H9 (cell line): ENCODE measurements at places on chromosomes 13 and 19. TPM values are rescaled to one million over a fixed set of nuclear protein-coding genes. Genes with fewer than 3 reads are reported as not detected.

DNA sequence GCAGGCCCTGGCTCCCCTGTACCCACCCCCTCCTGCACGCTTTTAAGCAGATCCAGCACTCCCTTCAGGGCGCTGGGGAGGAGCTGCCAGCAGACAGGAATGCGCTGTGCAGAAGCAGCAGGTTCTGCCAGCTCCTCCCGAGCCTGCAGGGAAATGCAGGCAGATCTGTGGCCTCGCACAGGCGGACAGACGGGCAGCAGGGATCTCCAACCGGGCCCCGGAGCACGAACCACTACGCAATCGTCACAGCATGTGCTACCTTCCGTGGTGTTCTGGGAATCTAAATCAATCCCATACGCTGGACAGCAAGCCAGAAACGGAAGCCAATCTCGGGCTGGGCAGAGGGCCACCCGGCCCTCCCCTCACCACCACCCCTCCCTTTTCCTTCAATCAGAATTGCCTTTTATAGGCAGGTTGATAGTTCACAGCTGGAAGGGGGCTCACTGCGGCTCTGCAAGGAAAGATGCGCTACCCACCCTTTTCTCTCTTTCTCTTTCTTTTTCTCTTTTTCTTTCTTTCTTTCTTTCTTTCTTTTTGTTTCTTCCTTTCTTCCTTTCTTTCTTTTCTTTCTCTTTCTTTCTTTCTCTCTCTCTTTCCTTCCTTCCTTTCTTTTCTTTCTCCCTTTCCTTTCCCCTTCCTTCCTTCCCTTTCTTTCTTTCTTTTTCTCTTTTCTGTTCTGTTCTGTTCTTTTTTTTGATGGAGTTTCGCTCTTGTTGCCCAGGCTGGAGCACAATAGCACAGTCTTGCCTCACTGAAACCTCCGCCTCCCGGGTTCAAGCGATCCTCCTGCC lies 99.9 kb downstream of the GNG7 start:
- DNase-seq: peak; percentile 88

GRCh38 chr13:109938255-109938936 lies 152.0 kb upstream of the IRS2 start:
- no peak for DNase-seq

GRCh38 chr13:43846496-43847158 lies 32.9 kb downstream of the CCDC122 start:
- DNase-seq: no peak

DNA sequence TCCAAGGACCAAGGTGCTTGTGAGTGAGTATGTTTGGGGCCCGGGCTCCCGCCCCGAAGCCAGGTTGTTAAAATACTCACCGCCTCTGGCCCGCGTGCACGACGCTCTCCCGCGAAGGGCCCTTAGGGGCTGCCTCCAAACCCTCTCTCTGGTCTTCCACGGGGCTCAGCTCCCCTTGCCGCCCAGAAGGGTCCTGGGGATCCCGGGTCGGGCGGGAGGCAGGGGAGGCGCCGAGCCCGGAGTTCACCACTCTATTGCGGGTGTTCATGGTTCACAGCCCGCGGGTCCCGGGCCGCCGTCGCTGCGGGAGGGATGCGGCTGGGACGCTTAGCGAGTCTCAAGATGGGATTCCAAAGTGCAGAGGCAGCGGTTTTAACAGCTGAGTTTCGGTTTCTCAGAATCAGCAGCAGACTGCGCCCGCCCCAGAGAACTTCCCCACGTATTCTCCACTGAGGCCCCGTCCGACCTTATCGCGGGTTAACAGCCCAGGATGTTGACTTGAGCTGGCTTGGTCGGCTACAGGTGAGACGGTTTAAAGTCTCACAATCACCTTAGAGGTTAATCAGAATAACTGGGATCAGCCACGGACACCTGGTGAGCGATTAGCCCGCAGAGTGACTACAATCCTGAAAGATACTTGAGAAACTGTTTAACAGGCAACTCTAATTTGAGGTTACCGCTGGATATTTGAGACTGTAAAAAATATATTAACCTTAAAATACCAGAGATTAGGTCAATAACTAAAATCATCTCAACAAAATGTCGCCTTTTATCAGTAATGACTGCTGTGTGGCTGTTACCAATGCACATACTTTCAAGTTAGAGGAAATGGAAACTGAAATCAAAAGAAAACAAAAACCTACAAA lies at the start of gene EPSTI1:
Gene EPSTI1, minus strand, starts transcription at position 344 of the 866 bp plus-strand sequence. Its CDS starts 76 bp downstream, at position 268.
- DNase-seq: peak; percentile 60

DNA sequence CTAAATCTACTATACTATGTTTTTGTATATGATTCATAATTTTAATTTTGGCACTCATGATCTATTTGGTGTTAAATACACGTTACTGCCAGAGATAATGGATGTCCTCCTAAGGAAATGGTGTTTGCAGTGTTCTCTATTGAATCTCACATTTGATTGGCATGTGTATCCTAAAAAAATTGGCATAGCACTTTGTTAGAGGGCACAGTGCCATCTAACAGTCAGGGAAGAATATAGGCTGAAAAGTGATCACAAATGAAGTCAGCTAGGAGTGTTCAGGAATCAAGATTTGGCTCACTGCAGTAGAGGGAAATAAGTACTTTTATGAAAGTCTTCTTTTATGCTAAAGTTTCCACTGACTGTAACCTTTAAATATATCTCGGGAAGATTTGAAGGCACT lies 624.6 kb downstream of the GPC6 start:
- DNase-seq: no peak

- no peak for DNase-seq
Measured at GRCh38 chr19:31350033-31350692, 927 bp upstream of the TSHZ3 start.

DNA sequence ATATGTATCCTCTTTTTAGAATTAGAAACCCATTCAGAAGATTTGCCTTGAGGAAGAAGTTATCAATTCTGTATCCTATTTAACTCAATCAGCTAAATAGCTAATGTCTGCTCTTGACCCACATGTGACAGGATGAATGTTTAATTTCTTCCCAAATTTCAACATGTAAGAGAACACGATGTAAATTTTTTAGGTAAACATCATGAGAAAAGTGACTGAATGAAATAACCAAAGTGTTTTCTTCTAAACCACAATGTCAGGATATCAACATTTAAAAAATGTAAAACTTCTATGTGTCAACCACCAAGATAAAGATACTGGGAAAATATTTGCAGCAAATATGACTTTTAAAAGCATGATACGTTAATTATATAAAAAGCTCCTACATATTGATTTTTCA lies 302.4 kb downstream of the DCT start:
- no peak for DNase-seq

DNA sequence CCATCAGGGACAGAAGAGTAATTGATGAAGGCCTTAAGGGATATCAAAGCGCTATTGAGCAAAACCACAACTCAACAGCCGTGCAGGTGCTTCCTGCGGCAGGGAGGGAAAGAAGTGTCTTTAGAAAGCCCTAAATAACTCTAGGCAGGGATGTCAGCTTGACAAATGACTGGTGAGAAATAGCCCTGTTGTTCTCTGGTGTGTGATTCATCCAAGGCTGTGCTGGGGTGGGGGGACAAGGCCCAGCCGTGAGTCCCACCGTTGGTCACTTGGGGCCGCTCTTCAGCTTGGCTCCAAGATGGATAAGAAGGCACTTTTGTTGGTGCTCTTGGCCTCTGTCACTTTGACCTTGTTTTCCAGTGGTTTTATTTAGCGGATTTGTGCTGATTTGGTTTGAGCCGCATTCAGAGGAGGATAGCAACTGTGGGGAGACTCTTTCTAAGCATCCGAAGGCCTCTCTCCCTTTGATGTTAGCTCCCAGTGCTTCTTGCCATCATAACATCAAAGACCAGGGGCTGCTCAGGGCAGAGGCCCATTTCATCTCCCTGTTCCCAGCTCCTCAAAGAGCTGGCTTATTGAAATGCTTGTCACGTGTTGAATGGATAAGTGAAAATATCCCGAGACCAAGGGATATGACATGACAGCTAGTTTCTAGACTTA lies 130.3 kb upstream of the SERP2 start:
- peak; percentile 82 for DNase-seq

DNA sequence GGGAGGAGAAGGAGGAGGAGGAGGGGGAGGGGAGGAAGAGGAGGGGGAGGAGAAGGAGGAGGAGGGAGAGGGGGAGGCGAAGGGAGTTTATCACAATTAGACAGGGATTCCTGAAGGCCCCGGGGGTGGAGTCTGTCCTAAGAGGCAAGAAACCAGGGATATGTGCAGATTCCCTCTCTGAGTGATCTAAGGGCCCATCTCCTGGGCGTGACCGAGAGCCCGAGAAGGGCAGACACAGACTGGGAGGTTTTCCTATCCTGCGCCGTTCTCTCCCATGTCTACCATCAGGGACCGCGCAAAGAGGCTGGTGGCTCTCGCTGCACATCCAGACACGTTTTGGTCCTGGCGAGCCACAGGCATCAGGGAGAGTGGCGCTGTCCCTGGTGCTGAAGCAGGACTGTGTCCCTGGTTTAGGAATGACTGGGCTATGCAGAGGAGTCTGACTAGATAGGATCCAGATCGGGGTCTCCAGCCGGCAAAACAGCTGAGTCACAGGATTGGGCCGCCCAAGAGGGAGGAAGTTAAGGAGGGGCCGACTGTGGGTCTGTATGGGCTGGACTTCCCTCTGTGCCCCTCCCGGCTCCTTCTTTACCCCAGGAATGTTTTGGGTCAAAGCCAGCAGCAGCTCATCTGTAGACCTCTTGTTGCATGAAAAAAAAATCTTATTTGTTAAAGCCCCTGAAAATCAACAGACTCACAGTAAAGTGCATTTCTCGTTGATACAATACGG lies 17.9 kb upstream of the ZNF175 start:
- peak; percentile 91 for DNase-seq

- DNase-seq: no peak
Measured at GRCh38 chr13:109422161-109422560, 364.2 kb downstream of the IRS2 start.

GRCh38 chr19:41944336-41944735 lies 14.8 kb downstream of the RABAC1 start:
- DNase-seq: no peak

- no peak for DNase-seq
Measured at GRCh38 chr13:49831455-49831854, 39.0 kb upstream of the KPNA3 start.

DNA sequence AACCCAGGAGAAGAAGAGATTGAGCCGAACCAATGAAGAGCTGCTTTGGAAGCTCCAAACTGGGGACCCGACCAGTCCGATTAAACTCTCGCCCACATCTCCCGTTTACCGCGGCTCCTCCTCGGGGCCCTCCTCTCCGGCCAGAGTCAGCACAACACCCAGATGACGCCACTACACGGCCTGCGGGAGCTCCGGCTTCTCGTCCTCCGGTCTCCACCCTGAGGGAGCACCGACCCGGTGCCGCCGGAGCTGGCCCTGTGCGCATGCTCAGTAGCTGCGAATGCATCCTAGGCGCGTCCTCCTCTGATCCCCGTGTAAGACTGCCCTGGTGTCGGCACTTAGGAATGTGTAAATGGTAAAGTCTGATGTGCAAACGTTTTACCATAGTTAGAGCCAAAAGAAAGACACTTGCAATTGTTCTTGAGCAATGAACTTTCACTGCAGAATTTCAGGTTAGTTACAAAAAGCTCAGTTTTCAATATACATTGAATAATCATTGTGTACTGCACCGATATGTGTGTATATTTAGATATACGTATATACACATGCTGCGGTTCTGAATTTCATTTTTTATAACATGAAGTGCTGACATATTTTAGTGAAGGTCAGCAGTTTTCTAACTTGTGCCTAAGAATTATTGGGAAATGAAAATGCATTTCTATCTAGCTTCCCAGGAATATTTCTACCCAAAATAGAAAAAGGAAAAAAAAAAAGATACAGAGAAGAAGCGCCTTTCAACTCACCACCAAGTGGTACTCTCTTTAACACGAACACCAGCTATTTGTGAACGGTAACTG lies 92.2 kb downstream of the SLC7A1 start:
- peak; percentile 84 for DNase-seq

- DNase-seq: no peak
Measured at GRCh38 chr19:58546019-58546530, 2.2 kb downstream of the TRIM28 start.

- no peak for DNase-seq
Measured at GRCh38 chr13:23845105-23845725, 44.0 kb downstream of the MIPEP start.

DNA sequence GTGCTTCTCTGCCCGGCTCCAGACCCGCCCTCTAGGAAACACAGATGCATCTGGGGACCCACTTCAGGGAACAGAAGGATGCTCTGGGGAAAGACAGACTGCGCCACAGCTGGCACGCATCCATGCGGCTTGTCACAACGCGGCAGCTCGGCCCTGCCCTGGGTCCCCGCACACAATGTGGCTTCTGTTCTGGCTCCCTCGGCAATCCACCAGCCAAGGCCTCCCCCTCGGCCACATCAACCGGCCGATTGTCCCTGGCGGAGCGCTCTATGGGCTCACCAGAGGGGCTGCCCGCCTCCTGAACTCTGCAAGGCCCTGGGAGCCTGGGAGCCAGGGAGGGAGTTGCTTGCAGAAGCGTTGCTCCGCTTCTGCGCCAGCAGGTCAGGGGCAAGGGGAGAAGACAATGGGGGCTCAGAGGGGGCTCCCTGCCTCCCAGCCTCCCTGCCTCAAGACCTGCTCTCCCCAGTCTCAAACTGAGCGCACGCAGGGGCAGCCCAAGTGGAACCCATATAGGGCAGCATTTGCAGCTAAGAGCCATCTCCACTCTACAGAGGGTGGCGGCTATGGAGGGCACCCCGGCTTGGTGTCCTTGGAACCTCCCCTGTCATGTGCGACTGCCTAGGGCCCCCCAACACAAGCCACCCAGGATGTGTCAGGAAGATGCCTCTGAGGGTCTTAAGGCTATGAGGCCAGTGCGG lies 37.9 kb downstream of the MLLT1 start:
- no peak for DNase-seq

DNA sequence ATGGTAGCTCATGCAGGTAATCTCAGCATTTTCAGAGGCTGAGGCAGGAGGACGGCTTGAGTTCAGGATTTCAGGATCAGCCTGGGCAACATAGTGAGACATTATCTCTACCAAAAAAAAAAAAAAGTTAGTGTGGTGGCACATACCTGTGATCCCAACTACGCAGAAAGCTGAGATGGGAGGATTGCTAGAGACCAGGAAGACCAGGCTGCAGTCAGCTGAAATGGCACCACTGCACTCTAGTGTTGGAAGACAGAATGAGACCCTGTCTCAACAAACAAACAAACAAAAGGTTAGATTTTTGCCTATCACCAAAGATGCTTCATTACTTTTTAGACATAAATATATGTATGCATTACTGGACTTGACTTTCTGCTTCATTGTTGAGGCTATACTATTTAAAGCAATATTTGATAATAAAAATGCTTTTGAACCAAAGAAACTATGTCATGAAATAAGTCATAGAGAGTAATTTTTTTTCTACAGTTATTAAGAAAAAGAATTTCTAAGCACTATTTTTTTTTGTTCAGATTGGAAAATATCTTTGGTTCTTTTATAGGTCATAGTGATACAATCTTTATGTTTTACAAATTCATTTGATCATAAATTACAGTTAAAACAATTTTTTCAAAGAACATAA lies 1180.1 kb upstream of the ATXN8OS start:
- peak; percentile 78 for DNase-seq

- peak; percentile 91 for DNase-seq
Measured at GRCh38 chr13:98484289-98485219, 92.4 kb downstream of the STK24 start.

CYP2S1 gene
- 159 and 175 TPM in 2 replicates for total RNA-seq

SHD gene
- total RNA-seq: 2.7 and 4.4 TPM in 2 replicates

ZNF99 gene
- not detected in 2 replicates for total RNA-seq

MBOAT7 gene
- total RNA-seq: 100 and 103 TPM in 2 replicates

LAIR1 gene
- not detected in 2 replicates for total RNA-seq

SLC7A10 gene
- total RNA-seq: 2.5 and 2.9 TPM in 2 replicates

ZNF420 gene
- total RNA-seq: 9.8 and 12.5 TPM in 2 replicates
